IPS-NIHi11 (cell line): ENCODE measurements at places on chromosomes 2 and 18.

- no peak for DNase-seq
Measured at GRCh38 chr2:65128297-65129190, 1.4 kb downstream of the RAB1A start.

GRCh38 chr2:187462839-187463238 is 14.8 kb upstream of the CALCRL start:
- DNase-seq, result no peak

DNA sequence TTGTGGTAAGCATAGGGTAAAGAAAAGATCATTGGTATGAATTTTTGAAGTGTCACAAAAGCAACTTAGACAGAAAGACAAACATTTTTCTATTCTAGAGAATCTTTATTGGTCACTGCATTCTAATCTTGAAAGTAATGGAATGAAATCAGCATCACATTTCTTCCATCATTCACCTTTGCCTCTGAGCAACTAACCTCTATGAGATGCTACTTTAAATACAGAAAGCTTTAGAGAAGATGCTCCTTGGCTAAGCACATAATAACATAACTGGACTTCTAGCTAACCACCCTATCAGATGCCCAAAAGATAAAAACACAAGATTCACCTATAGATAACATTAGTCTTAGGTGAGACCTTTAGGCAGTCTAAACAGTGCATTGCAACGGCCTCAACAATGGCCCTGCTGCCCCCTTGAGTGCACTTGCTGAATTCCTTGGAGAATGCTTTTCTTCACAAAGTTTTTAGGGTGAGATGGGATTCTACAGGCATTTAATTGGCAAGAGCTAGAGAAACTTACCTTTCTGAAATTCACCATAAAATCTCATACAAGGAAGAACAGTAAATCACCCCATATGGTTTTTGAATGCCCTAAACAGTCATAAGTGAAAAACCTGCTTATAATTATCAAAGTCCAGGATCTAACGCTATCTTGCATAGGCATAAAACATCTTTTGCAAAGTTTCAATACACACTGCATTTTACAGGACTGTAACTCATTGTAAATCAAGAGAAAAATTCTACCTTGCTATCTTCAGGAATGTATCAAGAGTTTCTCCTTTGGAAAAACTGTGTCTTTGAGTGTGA is 791.3 kb upstream of the CHAC2 start:
- DNase-seq, result peak; percentile 34

GRCh38 chr2:28429636-28430376 is 37.1 kb downstream of the FOSL2 start:
- DNase-seq, result no peak

- no peak for DNase-seq
Measured at GRCh38 chr2:200777275-200777674, 34.4 kb upstream of the BZW1 start.

DNA sequence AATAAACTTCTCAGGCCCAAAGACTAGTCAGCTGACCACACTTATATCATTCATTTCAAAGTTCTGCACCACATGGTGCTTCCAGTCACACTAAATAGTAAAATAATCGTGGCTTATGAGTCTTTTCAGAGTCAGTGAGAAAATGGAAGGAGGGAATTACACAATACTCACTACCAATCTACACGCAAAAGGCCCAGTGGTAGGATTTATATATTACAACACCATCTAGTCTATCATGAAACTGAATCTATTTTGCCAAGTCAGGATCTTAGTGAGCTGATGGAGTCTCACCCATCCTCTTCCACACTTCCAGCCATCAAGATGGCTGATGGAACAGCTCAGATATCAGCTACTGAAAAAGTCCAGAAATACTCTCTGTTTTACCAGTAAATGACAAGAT is 21.9 kb downstream of the INO80D start:
- DNase-seq, result no peak

DNA sequence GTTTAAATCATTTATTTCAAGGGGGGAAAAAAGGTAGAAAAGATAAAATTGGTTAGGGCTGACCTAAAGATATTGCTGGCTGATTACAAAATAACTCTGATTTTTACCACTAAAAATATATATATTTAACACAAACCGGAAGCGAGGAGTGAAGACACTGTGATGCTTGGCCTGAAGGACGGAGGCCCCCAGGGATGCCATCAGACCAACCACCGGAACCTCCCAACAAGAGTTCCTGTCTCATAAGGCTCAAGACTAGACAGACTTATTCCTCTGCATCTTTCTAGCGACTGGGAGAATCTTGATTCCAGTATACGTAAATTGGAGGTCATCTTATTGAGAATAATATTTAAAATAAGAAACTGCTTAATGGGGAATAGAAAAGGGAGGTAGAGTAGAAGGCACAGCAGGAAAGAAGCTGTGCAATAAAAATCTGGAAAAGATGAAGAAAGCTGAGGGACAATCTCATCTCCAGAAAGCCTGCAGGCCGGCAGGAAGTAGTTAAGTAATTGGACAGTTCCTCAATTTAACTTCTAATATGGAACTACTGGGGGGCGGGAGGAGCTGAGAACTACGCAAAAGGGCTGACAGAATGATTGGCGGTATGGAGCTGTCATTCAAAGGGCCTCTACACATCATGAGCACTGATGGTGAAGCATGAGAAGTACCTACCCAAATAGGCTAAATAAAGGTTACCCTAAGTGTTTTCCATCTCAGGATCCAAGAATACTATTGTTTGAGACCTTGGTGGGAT is 91.1 kb downstream of the DTNB start:
- no peak for DNase-seq

- DNase-seq, result no peak
Measured at GRCh38 chr18:37667836-37668235, 102.2 kb upstream of the CELF4 start.

GRCh38 chr2:233146194-233146593 is 86.1 kb downstream of the INPP5D start:
- no peak for DNase-seq

- peak; percentile 46 for DNase-seq
Measured at GRCh38 chr2:529424-529823, 147.8 kb downstream of the TMEM18 start.

GRCh38 chr2:100268986-100269385 is 53.3 kb downstream of the LONRF2 start:
- DNase-seq, result no peak

DNA sequence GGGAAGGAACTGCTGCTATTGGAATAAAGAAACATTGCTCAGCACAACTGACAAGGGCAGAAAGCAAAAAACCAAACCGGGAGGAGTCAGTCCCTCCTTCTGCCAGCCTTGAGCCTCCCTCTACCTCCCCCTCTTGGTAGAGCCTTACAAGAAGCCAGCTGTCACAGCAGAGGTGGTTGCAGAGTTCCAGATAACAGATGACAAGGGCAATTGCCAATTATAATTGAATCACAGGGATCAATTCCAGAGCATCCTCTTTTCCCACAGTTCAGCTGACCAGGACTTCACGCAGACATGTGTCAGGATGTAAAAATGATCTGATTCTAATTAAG is 548.2 kb upstream of the LRRTM1 start:
- peak; percentile 41 for DNase-seq

DNA sequence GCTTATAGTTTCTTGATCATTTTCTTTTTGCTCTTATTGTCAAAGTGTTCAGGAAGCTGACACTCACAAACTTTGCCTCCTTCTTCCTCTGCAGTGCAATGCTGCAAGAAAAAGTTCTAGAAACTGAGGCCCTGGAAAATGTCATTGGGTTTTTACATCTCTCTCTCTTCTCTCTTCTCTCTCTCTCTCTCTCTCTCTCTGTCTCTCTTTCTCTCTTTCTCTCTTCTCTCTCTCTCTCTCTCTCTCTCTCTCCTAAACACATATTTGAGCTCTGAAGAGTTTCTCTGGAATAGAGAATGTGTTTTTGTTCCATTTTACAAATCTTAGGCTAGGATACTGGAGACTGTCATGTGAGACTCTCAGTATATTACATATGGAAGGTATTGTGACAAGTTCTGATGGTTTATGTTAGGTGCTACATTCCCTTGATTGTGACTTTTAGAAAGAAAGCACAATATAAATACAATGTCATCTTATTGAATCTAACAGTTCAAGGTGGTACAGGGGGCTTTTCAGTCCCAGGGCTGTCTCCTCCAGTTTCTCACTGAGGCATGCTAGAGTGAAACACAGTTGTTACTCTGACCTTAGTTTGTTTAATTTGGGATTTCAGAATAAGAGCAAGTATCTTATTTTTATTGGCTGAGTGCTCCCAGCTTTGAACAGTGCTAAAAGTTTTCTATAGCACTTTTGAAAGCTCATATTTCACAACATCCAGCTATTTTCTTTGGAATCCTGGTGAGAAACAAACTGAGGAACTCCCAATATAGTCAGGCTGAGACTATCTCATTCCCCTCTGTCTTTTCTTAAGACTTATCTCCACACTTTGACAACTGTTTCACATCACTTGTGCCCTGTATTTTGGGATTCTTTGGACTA is 41.4 kb upstream of the EHBP1 start:
- DNase-seq, result no peak

DNA sequence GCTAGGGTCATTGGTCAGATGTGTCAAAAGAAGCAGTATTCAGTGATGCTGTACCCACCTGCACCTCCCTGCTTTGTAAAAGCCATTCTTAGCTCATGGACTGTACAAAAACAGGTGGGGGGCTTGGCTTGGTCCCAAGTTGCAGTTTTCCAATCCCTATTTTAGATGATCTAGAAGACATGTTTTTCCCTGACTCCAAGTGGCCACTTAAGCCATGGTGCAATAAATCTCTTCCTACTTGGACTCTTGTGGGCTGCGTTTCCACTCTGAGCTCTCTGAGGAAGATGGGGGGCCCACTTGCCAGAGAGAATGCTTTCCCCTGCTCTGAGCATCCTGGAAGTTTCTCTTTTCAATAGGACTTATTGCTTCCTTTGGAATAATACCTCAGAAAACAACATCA is 57.0 kb upstream of the SPP2 start:
- no peak for DNase-seq

DNA sequence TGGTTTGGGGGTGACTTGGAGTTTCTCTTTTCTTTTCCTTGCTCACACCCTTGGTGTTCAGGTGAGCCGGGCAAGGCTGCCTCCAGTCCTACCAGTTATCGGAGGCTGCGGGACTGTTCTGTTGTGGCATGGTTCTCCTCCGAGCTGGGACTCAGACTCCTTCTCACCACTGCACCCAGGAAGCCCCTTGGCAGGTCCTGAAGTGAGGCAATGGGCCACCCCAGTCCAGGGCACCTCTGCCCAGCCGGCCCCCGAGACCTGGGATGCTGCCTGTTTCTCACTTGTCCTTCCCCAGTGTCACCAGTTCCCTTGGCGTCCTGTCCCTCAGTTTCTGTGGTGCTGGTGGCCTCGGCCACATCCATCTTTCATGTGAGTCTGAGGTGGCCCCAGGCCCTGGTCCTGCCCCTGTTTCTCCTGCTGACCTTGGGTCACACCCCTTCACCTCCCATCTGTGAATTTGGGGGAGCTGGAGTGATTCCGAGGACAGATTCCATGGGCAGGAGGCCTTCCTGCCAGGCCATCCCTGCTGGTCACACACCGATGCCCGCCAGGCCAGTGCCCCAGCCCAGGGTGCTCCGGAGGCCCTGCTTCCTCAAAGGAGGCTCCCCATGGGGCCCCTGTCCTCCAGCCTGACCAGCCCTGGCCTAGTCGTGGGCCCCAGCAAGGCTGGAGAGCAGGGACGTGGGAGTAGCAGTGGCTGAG is 6.6 kb upstream of the KLHL30 start:
- DNase-seq, result no peak

DNA sequence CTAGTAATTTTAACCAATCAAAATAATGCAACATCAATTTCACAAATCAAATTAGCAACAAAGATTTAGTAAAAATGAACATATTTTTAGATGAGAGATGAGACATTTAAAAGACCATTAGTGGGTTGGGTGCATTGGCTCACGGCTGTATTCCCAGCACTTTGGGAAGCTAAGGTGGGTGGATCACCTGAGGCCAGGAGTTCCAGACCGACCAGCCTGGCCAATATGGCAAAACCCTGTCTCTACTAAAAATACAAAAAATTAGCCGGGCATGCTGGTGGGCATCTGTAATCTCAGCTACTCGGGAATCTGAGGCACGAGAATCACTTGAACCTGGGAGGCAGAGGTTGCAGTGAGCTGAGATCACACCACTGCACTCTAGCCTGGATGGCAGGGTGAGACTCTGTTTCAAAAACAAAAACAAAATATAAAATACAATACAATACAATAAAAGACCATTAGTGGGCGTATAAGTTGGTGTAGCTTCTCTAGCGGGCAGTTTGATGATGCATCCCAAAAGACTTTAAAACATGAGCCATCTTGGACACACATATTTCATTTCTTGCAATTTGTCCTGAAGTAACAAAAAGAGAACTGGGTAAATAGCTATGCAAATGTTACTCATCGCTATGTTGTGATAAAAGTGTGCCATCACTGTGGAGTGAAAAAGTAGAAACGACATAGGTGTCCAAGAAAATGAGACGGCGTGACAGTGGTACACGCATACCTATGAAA is 101.8 kb downstream of the COL6A3 start:
- no peak for DNase-seq

GRCh38 chr2:196927376-196928225 is 1.1 kb upstream of the PGAP1 start:
- DNase-seq, result peak; percentile 26
